NCI-H187 treated with DMSO at 0.1 percent for 48 hours (cell line): ENCODE measurements at places on chromosomes 11 and 22.

- no peak for DNase-seq
Observed at GRCh38 chr11:86124251-86125233, 55.7 kb upstream of the PICALM start.

- DNase-seq: no peak
Observed at GRCh38 chr11:11148596-11148995, 204.5 kb downstream of the CSNK2A3 start.

DNA sequence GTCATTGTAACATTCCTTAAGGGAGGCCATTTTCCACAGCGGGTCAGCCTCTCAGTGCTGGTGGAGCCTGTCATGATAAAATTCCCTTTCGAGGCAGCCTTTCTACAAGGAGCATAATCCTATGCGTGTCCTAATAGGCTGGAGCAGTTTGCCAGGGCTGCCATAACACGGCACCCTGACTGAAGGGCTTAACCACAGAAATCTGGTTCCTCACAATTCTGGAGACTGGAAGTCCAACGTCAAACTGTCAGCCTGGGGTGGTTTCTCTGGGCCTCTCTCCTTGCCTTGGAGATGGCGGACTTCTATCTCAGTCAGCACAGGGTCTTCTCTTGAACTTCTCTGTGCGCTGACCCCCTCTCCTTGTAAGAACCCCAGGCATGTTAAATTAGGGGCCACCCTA is 1.4 kb upstream of the RGL4 start:
- DNase-seq: no peak

- DNase-seq: no peak
Observed at GRCh38 chr11:102436976-102437375, 15.6 kb downstream of the TMEM123 start.

GRCh38 chr11:18282626-18283025 is 16.6 kb downstream of the SAA1 start:
- no peak for DNase-seq

DNA sequence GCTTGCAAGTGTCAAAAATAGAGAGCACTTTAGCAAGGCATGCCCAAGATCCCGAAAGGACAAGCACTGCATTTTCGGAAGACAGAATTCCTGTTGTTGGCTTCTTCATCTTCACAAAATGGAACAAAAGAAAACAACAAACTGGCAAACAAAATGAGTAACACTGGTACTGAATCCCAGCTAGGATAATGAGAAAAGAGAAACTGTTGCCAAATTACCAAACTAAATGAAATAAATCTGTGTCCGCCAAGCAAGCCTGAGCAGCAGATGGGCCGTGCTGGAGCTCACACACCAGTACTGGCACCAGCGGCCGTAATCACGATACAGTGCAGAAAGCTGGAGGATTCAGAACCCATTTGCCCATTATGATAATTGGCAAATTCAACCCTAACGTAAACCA is 30.6 kb downstream of the TUB start:
- no peak for DNase-seq

GRCh38 chr11:96156379-96156722 is 186.6 kb downstream of the MAML2 start:
- no peak for DNase-seq

DNA sequence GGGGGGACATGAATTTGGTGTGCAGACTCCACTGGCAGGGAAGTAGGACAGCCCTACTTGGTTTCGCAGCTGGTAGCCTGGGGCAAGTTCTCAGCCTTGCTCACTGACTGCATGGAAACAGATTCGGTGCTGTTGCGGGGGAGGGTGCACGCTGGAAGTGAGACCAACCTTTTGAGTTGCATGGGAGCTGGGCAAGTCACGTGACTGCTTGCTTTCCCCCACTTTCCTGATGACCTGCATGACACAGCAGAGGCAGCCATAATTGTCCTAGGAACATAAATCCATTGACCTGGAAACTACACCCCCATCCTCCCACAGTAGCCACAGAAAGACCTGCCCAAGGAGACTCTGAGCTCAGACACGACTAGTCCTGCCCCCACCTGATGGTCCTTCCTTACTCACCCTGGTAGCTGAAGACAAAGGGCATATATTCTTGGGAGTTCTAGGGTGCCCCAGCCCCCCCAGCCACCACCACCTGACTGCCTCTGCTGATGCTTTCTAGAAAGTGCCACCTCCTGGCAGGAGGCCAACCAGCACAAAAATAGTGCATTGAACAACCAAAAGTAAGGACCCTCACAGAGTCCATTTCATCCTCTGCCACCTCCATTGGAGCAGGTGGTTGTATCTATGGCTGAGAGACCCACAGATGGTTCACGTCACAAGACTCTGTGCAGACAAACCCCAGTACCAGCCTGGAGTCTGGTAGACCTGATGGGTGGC is 4.1 kb upstream of the HBG2 start:
- DNase-seq: no peak

DNA sequence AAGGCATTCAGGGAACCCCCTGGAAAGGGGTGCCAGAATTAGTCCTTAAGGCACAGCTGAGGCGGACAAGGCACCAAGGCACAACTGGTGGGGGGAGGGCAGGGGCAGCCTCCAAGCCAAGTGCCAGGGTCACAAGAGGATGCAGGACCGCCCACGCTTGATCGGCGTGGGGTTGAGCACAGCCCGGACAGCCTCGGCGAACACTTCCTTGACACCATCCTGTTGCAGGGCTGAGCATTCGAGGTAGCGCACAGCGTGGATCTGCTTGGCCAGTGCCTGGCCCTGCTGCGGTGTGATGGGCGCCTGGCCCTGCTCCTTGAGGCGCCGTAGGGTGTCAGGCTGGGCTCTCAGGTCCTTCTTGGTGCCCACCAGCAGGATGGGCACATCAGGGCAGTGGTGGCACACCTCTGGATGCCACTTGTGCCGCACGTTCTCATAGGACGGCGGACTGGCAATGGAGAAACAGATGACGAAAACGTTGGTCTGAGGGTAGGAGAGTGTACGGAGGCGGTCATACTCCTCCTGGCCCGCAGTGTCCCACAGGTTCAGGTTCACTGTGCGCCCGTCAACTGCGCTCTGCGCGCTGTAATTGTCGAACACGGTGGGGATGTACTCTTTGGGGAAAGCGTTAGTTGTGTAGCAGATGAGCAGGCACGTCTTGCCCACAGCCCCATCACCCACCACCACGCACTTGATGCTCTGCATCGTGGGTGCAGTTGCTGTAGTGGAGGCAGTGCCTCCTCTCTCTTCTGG is 13.1 kb downstream of the RHOG start:
- no peak for DNase-seq

DNA sequence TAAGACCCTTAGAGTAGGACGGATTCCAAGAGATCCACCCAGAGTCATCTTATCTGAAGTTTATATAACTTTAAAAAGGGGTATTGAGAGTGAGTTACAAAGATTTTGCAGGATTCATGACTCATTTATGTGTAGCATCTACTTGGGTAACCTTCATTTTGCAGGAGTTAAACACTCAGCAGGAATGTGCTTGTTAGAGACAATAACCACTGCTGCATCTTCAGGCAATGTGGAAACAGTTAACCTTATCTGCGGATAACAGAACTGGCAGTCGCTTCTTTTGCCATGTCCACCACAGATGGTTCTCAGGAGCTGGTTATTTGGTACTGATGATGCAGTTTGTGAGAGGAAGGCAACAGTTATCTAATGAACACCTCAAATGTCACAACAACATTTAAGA is 417.9 kb upstream of the DDI1 start:
- no peak for DNase-seq

DNA sequence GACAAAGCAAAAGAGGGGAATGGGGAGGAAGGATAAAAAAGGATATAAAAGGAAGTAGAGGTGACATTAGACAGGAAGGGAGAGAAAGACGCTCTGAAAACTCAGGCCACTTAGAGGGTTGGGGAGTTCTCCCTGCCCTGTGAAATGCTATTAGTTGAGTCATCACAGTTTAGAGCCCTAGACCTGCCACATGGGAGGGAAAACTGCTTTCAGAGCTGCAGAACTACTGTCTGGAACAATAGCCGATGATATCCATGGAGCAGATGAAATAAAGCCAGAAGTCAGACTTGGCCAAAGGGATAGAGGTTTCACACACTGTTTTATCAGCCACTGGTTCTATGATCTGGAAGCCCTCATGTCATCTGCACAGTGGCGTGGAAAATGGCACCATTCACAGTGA is 157.9 kb downstream of the NCAM1 start:
- DNase-seq: no peak

GRCh38 chr11:56163804-56164203 is 3.7 kb upstream of the OR8K5 start:
- DNase-seq: no peak

- no peak for DNase-seq
Observed at GRCh38 chr11:108206171-108206570, 16.3 kb downstream of the NPAT start.

DNA sequence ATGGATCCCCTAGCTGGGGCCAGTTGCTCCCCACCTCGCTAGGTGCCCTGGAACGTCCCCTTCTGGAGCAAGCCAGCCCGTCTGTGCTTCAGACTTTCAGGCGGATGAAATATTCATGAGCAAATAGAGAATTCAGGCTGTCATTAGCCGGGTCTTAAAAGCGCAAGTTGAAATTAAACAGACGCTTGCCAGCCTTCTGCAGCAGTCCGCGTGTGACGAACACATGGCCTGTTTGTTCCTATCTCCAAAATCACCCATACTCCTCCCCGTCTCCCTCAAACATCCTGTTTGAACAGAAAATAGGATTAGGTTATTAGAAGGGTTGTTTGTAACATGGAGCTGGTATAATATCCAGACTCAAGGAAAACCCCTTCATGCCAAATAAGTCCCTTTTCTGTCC is 38.7 kb downstream of the MYO18B start:
- DNase-seq: no peak

DNA sequence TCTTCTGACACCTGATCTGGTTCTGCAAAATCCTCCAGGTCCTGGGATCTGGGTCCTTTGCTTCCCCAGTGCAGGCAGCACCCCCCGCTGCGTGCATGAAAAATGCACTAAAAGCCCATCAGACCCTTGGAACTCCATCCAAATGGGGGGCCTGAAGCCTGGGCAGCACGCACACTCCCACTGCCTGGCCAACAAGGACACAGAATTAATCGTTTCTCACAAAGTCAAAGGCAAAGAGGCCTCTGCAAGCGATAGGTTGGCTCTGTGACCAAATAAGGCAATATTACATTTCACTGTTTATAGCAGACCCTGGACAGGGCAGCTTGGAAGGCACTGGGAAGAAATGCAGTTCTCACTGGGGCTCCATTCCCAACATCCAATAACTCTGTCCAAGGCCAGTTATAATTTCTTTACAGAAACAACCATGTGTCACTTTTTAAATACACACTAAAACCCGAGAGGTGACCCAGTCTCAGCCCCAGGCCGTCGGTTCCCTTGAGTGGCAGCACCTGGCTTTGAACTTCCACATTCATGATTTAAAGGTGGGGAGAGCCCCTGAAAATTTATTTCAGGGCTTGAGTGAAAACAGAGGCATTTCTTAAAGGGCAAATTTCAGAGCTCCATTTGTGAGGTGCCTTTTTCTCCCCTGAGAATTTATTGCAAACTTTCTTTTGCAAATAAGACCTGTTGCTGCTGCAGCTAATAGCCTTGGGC is 114.4 kb upstream of the ANO1 start:
- DNase-seq: no peak

DNA sequence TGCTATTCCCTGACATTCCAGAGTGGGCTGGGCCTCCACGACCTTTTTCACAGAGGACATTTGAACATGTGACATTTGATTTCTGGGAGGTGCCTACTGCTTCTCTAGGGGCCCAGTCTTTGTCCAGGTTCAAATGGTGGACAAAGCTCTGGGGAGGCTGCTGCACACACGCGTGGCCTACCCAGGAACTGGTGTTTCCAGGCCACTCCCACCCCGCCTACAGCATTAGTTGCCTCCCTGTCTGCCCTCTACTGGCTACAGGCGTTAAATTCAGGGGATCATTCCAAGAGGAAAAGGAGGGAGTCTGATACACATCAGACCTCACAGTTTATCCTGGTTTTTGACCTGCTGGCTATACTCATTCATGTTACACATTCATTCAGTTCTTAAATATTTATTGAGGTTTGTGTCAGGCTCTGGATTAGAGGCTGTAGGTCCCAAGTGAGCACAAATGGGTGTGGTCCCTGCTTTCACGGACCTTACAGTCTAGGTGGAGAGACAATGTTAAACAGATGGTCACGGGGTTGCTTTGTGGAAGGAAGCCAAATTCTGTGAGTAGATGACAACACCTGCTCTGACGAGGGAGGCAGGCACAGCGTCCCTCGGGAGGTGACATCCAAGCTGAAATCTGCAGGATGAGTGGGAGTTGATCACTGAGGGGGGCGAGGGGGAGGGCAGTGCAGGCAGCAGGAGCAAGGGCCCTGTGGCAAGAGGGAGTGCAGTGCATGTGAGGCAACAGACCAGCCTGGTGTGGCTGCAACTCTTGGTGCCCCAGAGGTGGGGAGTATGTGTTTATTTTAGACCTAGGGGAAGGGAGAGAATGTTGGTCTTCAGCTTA is 11.8 kb downstream of the TUB start:
- peak; percentile 42 for DNase-seq

- no peak for DNase-seq
Observed at GRCh38 chr11:71986131-71986530, 12.6 kb upstream of the IL18BP start.

GRCh38 chr22:17411213-17411612 is 42.0 kb downstream of the CECR2 start:
- DNase-seq: no peak
